Small intestine (tissue), 16 donors: ENCODE measurements at places on chromosomes 2 and 18.

DNA sequence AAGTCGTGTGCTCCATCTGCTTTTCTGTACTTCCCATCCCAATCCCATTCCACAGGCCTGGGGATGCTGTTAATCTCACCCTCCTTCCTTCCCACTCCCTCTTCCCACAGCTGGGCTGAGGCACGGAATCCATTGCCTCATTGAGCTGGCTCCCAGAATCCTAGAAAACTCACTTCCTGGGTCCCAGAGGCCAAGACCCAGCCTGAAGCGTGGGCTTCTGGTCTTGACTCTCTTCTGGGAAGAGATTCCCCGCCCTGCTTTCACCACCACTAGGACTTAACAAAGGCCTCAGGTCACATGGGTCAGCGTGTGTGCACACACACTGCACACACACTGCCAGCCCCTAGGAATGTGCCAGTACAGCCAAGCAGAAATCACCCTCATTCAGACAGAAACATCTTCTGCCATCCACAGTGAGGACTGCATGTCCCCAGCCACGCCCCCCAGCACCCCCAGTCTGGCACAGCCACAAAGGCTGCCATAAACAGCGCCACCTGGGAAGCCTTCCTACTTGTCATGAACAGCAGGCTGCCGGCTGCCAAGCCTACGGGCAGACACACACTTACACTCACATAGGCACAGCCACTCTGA, 165.8 kb downstream of the TNS1 start:
- peak; percentile 16 for DNase-seq

DNA sequence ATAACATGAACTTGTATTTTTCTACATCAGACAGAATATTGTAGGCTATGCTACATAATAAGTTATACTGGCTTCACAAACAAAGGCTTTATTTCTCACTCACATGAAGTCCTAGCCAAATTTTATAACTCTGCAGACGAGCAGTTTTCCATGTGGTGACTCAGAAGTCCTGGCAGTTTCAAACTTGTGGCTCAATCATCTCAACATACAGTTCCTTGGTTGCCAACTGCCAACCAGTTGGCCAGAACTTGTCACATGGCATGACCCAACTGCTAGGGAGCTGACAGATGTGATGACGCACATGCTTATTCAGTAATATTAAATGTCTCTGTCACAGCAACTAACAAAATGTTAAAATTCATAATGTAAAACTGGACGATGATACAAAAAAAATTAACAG, 63.8 kb upstream of the ZC3H15 start:
- DNase-seq = no peak

DNA sequence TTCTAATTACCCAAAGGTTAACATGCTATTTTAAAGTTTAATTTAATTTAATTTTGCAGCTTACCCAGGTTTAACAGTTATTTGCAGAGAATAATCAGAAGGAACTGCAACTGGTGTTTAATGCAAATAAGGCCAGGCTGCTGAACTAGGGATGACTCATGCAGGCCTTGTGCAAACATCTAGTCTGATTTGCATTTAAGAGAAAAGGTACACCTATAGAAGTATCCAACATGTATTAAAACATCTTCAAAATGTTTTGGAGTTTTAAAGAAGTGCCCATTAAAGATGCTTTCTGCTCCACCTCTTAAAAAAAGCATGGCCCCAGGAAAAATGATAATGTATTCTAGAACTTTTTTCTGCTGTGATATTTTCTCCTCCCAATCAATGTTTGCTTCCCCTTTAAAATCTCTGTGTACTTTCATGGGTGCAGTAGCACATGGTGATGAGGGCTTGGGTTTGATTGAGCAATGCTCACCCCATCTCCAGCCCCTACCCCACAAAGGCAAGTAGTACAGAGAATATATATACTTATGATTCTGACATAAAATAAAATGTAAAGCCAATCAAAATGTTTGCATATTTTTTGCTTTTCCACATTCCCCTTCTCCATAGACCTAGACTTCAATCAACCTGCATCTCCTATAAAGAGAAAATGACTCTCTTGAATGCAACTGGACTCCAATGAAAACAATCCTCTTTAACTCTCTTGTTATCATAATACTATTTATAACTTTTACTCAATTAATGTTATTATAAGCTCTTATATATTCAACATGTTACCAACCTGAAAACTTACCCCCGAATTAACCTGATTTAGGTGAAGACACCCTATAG, 54.1 kb downstream of the ATP8B1 start:
- DNase-seq = peak; percentile 76

- DNase-seq = peak; percentile 98
These were observed 27.2 kb upstream of the FAM136A start for GRCh38 chr2:70328921-70329561.

DNA sequence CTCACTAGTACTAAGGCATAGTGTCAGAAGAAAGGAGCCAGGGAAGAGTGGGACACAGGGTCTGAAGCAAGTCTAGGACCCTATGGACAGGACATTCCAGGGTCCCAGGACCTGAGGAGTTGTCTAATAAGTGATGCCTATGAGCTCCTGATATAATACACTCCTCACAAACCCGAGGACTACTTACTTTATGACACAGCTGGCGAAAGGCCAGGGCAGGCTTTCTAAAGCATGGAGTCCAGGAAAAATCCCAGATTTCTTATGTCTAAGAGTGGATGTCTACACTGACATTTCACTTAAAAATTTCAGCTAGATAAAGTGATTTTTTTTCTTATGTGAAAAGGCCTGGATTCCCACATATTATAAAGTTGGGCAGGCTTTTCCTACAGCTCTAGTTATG, 502.2 kb upstream of the SETBP1 start:
- DNase-seq = peak; percentile 6

- no peak for DNase-seq
These were observed 29.6 kb downstream of the RAMP1 start for GRCh38 chr2:237889016-237889415.

DNA sequence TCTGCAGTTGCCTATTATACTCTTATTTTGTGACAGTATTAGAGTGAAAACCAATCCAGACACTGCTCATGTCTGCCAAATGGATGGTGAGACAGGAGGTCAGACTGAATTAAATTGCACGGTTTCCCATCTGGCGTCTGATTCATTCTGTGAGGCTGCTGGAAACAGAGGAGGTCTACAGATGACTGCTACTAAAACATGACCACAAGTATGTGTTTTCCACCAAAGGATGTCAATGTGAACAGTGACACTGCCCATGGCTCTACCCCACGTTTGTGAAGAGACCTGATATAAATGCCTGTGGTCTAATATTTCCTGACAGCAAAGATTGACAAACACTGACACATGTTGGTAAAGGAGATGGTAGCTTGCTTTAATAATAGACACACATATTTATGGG, 104.3 kb upstream of the ST6GAL2 start:
- DNase-seq = no peak

GRCh38 chr18:24584205-24584604, 123.8 kb downstream of the HRH4 start:
- no peak for DNase-seq

DNA sequence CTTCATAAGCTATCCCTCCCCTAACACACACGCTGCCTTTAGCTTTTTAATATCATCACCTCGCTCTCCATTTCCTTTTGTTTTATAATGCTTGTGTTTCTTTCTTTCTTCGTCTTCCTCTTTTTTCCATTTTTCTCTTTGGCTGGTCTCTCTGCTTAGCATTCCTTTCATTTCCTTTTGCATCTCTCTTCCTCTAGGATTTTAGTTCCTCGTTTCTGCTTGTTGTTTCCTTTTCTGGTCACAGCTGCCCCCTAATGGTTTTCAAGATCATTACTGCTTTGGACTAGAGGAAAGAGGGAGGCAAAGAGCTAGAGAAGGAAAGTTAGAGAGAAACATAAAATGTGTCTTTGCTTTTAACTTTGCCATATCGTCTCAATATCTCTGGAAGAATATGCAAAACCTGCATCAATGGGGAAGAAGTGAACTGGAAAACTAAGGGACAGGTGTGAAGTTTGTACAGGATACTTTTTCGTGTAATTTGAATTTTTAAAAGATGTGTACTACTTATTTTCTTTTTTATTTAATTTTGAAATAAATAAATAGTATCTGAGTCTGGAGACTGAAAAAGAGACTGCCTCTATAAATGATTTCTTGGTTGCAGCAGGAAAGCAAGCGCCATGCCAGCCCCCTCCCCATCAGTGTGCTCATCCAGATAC, 6.3 kb upstream of the NRP2 start:
- peak; percentile 72 for DNase-seq

DNA sequence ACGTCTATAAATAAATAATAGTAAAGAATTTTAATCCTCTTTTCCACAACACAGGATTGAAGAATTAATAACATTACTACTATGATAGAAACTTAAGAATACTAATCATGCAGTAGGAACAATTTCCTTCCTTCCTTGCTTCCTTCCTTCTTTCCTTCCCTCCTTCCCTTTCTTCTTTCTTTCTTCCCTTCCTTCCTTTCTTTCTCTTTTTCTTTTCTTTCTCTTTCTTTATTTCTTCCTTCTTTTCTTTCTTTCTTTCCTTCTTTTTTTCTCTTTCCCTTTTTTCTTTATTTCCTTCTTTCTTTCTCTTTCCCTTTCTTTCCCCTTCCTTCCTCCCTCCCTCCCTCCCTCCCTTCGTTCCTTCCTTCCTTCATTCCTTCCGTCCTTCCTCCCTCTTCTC, 77.6 kb downstream of the SCN3A start:
- no peak for DNase-seq

DNA sequence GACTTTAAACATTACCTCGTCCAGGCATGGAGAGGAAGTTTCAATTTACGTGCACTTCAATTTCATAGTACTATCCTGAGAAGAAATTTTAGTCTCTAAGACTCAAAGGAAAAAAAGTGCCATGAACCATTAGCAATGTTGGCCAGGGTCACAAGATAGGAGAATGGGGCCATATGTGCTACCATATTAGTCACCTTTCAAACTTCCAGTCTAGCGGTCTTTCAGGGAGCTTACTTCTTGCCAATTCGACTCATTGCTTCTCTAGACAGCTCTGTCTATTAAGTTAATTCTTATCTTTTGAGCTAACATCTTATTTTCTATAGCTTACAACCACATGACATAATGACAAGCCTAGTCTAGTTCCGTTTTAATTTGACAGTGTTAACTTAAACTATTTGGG, 129.1 kb downstream of the ANKRD44 start:
- no peak for DNase-seq

DNA sequence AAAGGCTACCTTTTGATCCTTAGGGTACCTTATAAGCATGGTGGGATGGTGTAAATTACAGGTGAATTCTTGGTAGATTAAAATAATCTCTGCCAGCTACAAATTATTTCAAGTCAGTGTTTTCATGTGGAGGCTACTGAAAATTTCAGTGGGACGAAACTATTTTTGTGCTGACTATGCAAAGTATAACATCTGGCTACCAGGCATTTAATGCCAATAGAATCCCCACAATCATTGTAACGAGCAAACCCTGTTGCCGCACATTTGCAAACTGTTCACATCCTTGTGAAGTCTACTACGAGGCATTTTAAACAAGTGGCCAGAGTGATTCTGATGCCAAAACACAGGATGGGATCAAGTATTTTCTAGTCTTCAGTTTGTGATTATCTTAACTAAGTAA, 48.1 kb upstream of the SDC1 start:
- no peak for DNase-seq

GRCh38 chr2:217840522-217840921, 162.3 kb downstream of the TNS1 start:
- DNase-seq = no peak

- no peak for DNase-seq
These were observed 29.4 kb downstream of the ITM2C start for GRCh38 chr2:230893841-230894781.

- DNase-seq = peak; percentile 16
These were observed 3.8 kb downstream of the CTIF start for GRCh38 chr18:48542513-48543181.

DNA sequence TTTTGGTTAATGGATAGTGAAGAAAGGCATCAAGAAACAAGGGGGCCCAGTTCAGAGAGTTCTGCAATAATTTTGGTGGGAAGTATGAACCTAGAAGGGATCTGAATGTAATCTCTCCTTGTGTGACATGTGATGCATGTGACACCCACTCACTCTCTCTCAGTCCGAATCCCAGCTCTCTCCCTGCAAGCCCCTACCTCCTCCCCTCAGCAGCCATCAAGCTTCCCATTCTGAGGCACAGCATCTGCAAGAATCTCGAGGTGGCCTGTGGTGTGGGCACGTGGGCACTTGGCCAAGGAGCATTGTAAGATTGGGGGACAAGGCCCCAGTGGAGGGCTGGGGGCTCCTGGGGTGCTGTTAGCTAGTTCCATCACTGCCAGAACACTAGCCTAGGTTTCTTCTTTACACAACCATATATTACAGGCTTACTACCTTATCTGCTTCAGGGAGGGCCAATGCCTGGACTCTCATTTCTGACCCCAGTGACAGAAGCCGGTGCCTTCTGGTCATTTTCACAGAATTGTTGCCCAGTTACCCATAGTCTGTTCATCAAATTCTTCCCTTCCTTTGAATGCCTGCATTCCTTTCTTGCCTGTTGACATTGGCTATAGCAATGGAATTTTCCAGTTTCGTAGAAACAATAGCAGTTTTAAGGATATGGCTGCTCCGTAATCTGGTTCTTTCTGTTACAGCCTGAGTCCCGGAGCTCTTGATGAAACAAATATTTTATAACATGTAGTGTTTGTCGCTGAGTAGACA, 13.3 kb upstream of the LCLAT1 start:
- DNase-seq = no peak

GRCh38 chr2:233852056-233852455, 2.3 kb downstream of the HJURP start:
- no peak for DNase-seq

DNA sequence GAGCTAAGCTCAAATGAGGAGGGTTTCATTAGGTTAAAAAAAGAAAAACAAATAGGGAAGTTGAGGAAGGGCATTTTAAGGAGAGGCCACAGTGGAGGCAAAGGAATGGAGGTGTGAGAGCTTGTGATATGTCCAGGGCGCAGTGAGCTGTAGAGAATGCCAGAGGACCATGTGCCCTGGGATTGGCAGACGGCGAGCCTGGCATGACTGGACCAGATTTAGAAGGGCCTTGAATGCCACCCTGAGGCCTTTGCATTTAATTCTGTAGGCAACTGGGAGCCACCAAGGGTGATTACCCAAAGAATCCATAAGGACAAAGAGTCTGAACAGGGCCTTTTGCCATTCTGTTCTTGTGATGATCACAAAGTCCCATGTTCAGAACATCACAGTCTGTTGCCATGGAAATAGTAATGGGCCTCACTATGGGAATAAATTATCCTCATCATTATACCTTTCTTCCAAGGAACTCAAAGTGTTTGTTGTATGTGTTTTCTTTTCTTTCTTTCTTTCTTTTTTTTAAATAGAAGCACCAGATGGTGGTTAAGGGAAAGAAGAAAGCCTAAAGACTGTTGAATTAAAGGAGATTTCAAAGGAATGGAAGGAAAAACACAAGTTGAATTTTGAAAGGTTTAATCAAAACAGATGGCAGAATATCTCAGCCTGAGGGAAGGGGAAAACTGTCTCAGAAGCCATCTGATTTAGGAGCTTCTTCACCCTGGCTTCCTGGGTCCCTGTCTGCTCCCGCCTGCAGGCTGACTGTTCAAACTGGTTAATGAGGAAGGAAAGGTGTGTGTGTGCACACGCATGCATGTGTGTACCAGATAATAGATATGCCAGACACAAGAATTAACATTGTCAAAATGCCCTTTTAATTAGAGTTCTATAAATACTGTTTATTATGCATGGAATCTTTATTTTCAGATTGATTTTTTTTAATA, 31.6 kb upstream of the NCOA1 start:
- no peak for DNase-seq

GRCh38 chr2:142869461-142870106, 7.9 kb upstream of the KYNU start:
- DNase-seq = peak; percentile 85
